HCT116 (cell line): ENCODE measurements at places on chromosomes 1 and 21. TPM values are rescaled to one million over a fixed set of nuclear protein-coding genes. Genes with fewer than 3 reads are reported as not detected.

DNA sequence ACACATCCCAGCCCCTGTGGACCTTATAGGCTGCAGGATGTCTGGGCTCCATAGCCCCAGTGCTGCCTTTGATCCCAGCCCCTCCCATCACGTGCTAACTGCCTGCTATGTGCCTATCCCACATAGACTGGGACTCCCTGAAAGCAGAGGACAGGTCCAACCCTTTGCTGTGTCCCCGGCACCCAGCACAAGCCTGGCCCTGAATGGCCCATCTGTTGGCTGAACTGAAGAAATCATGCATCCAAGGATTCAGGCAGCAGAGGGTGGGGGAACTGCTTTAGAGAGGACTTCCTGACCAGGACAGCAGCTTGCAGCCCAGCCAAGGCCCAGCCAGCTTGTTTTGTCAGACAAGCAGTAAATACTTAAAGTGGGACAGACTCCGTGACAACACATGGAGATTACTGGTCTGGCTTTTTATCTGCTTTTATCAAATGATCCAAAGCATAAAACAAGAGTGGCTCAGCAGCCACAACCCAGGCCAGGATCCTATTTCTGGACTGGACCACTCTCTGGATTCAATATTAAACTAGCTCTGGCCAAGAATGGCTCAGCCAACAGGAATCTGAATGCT, 69.3 kb downstream of the GLIS1 start:
- no peak for DNase-seq

DNA sequence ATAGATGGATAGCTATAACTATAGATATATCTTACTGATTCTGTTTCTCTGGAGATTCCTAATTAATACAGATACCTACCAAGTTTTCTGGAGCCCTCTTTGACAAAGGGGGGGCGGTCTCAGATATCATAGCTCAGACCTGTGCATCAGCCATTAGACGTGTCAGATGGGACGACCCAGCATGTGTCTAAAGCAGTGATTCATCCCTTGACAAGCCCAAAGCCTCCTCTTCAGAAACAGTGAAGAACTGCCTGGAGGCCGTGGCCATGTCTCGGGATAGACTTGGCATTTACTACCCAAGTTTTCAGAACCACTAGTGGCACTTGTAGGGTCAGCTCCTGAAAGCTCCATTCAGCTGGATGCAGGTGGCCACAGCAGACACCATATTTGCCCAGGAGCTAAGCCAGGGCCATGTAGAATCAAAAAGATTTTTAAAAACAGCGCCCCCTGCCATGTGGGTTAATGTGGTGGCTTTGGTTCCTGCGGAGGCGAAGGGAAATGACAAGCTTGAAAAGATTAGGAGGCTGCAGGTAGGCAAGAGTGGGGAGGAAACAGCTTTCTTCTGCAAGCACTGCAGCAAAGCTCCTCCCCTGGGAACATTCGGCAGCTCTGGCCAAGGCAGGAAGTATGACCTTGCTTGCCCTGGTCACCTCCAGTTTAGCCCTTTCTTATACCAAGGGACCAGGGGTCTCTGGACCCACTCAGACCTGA, 82.2 kb downstream of the FBXO2 start:
- peak; percentile 8 for DNase-seq

- no peak for DNase-seq
Measured at GRCh38 chr1:111638320-111638719, 18.7 kb downstream of the RAP1A start.

GRCh38 chr1:233368106-233368788, 40.7 kb downstream of the MAP3K21 start:
- no peak for DNase-seq

DNA sequence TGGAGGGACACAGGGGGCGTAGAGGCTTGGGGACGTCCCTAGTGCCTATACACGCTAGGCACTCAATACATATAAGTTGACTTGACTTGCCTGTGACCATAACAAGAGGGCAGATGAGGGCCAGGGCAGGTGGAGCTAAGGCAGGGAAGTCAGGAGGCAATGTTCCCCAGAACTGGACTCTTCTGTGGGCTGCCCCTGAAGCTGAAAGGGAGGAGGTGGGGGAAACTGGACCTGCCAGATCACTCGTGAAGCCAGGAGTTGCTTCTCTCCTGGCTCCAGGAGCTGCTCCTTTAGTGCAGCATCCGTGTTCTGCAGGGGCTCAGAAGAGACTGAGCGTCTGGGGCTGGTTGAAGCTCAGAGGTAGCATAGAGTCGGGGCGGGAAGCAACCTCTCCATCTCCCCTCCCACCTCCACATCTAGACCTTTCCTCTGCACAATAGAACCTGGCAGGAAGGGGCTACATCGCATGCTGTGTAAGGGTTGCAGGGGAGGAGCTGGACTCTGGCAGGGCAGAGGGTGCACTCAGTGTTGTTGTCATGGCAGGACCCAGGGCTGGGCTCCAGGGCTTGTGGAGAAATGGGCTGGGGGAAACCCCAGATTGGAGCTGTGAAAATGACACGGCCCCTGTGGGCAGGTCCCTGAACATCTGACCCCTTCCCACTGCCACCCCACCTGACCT, 2.9 kb upstream of the SEMA4A start:
- no peak for DNase-seq

NR5A2 gene
- 0.91 TPM for total RNA-seq

GRCh38 chr21:35178827-35179226, 129.7 kb upstream of the RUNX1 start:
- DNase-seq: no peak

SPATC1L gene
- 1.3 TPM for total RNA-seq

BOLA1 gene
- 20.4 TPM for total RNA-seq
